ENCODE measurements at places on chromosomes 6 and 20.

- no peak for DNase-seq
Observed at GRCh38 chr6:150324044-150324443, 44.8 kb upstream of the IYD start.

GRCh38 chr20:43749734-43750294 is 23.0 kb upstream of the GTSF1L start:
- no peak for DNase-seq

GRCh38 chr6:74357321-74357720 is 661.3 kb downstream of the CD109 start:
- peak; percentile 9 for DNase-seq

- no peak for DNase-seq
Observed at GRCh38 chr20:40638414-40638813, 50.6 kb downstream of the MAFB start.

- DNase-seq, result no peak
Observed at GRCh38 chr20:47610945-47611250, 109.2 kb downstream of the NCOA3 start.

- no peak for DNase-seq
Observed at GRCh38 chr20:59778615-59779200, 154.7 kb downstream of the SYCP2 start.

- DNase-seq, result no peak
Observed at GRCh38 chr20:16476032-16476431, 97.2 kb downstream of the KIF16B start.

GRCh38 chr6:119255492-119255891 is 94.1 kb downstream of the MAN1A1 start:
- DNase-seq, result no peak

GRCh38 chr6:143578054-143578453 is 66.5 kb upstream of the FUCA2 start:
- DNase-seq, result no peak

DNA sequence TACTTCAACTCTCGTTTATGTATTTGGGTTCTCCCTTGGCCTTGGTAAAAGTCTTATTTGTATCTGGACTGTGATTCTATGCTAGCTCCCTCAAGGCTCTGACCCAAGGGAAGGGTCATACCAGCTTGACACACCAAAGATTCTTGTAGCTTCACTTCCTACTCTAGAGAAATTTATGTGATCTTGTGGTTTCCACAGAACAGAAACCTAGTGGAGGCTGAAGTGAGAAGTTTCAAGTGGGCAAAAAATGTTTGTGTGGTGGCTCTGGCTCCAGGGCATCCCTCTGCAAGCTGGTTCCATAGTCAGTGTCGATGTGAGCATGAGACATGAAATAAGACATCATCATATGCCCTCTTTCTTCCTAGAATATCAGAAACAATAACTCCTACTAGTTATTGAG is 48.1 kb upstream of the TNFRSF21 start:
- DNase-seq, result no peak

GRCh38 chr6:111162504-111162903 is 75.2 kb downstream of the SLC16A10 start:
- no peak for DNase-seq

DNA sequence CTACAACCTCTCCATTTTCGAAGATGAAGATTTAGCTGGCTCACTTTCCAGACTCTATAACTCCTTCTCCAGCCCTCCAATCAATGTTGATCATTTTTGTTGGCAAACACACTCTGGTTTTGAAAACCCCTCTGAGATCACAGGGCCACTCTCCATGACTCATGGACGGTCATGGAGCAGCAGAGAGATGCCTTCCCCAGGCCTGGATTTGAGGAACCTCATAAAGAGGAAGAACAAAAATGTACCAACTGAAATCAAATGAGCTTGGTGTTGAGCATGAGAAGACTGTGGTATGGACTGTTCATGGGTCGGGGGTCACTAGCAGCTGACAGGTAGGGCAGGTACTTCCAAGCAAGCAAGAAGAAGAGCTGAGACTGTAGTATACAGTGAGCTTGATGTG is 112.8 kb upstream of the INSM1 start:
- DNase-seq, result no peak

DNA sequence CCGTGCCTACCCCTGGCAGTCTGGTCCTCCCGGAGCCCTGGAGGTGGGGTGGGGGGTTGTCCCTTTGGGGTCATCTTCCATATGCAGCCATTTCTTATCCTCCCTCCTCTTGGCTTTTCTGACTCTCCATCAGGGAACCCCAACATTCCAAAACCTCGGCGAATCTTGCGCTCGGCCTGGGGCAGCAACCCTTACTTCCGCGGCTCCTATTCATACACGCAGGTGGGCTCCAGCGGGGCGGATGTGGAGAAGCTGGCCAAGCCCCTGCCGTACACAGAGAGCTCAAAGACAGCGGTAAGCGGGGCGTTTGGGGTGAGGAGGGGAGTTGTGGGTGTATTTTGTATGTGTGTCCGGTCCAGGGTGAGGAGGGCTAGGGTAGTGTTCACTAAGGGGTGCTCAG is 168.0 kb upstream of the RNF24 start:
- DNase-seq, result no peak

GRCh38 chr20:57507477-57507876 is 17.5 kb downstream of the CTCFL start:
- DNase-seq, result no peak

- DNase-seq, result no peak
Observed at GRCh38 chr6:158143700-158144099, 24.4 kb downstream of the SERAC1 start.

GRCh38 chr6:135311446-135312200 is 130.5 kb downstream of the MYB start:
- no peak for DNase-seq

DNA sequence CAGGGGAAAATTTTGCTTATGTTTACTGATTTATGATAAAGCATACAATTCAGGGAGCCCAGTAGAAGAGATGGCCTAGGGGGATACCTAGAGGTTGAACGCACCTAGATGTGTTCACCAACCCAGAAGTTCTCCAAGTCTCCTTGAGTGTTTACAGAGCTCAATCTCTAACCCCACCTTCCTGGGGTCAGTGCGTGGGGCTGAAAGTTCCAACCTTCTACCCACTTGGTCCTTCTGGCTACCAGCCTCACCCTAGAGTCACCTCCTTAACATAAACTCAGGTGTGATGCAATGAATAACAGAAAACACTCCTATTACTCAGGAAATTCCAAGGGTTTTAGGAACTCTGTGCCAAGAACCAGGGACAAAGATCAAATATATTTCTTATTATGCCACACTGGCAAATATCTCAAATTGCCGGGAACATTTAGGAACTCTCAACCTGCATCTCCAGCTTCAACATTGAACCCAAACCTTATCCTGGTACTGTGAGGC is 26.4 kb downstream of the AFG1L start:
- no peak for DNase-seq

- no peak for DNase-seq
Observed at GRCh38 chr6:84271061-84271716, 43.7 kb upstream of the CEP162 start.

- no peak for DNase-seq
Observed at GRCh38 chr20:36562724-36563123, 10.7 kb upstream of the TGIF2 start.

DNA sequence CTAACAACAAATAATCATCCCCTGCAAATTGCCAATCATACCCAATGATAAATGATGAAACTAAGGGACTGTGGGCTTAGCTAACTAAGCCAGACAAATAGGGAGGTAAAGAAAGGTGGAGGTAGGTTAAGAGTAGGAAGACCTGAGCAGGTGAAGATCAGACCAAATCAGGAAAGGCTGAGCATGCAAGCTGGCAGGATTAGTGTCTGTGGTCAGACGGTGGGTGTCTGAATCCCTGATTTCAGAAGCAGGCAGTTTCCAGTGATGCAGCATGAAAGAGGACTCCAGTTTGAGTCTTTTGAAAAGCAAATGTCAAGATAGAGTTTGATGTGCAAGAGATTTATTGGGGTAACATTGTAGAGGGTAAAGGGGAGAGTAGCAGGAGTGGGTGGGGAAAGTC is 181.4 kb upstream of the MYLIP start:
- DNase-seq, result no peak

DNA sequence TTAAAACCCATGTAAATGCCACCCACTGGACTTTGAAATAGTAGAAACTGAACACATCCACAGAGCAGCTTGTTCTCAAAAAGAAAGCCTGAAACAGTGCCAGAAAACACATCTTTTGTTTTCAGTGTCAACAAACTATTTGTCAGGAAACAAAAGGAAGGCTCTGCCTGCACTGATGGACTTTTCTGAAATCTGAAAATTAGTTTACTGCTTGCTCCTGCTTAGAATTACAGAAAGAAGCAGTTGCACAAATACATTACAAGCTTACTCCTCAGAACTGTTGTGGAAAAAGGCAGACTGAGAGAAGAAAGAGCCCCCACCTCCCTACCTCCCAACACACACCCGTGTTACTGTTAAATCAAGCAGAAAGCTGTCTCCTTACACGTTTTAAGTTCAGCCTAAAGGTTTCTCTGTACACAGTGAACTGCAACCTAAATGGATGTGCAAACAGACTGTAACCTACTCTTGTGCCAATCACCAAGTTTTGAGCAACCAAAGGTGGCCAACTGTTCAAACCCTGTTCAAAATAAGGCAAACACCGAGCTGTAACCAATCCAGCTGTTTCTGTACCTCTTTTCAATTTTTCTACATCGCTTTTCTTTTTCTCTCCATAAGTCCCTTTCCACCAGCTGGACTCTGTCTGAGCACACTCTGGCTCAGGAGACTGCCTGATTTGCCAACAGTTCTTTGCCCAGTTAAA is 43.7 kb downstream of the FRK start:
- DNase-seq, result no peak

GRCh38 chr6:165715428-165715827 is 52.4 kb upstream of the PDE10A start:
- DNase-seq, result no peak

DNA sequence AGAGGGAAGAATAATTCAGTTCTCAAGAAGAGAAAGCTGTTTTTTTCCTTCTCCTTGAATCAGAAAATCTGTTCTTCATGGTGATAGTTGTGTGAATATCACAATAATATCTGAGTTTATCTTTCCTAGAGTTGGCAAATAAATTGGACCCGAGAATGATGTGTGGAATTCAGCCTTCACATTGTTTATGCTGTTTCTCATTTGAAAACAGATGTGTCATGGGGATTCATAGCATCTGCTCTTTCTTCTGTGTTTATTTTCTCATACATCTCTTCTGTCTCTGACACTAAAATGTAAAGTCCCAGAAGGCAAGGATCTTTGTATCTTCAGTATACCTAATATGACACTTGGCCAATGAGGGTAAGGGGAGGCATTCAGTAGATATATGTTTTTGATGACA is 103.6 kb upstream of the SGK1 start:
- no peak for DNase-seq

- no peak for DNase-seq
Observed at GRCh38 chr6:30743099-30744053, 889 bp upstream of the FLOT1 start.

- no peak for DNase-seq
Observed at GRCh38 chr20:48563191-48563870, 264.5 kb downstream of the PREX1 start.

All from AG04449 (cell line).